ENCODE measurements at places on chromosomes 1 and 21. TPM values are rescaled to one million over a fixed set of nuclear protein-coding genes. Genes with fewer than 3 reads are reported as not detected.

Gene PPIAL4G
- not detected for total RNA-seq

Gene RORC
- total RNA-seq, result not detected

Gene CMPK1
- total RNA-seq, result 87.8 TPM

Gene SELL
- total RNA-seq, result 0.27 TPM

DNA sequence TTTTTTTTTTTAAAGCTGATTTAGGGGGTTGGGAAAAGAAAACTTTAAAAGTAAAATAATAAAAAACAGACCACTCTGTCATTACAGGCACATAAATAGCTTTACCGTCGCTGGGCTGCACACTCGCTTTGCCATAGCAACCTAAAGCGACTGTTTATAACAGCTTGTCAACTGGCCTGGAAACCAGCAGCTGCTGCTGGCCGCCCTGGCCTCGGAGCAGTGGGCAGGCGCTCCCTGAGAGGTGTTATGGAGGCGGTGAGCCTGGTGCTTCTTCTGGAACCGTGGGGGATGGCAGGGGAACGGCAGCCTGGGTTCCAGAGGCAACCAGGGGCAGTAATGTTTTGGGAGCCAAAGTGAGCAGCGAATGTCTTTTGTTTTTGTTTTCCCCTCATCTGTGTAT, 45.7 kb downstream of the ATP2B4 start:
- DNase-seq, result peak; percentile 67

DNA sequence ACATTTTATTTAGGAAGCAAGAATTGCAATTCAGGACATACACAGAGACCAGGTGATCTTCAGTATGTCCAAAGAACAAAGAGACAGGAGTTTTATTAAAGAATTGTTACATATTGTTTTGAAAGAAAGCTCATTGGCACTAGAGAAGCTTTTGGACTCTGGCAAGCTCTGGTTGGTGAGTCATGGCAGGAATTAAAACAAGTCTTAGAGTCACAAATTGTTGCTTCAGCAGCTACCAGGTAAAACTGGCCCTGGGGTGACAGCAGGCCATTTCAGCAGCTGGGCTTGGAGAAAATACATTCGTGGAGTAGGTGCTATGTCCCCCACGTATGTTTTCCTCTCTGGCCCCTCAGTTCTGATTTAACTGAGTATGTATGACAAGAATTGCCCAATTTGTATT, 58.8 kb downstream of the MAP3K21 start:
- no peak for DNase-seq

DNA sequence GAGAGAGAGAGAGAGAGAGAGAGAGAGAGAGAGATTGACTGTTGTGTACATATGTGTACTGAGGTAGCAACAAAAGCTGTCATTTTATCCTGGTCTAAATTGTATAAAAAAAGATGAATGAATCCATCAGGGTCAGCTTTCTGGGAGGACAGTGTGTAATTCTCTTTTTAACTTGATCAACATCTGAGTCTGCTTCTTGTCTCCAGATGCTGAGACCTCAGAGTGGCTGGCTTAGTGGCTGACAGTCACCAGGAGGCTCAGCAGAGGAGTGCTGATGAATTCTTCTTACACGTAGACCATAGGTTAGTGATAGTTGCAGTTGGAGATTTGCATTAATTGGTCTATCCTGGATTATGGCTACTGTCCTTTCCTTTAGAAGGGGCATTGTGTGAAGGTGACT, 28.5 kb upstream of the PLXNA2 start:
- DNase-seq, result no peak

- DNase-seq, result peak; percentile 92
Measured at GRCh38 chr1:202283379-202283844, 58.3 kb downstream of the UBE2T start.

- DNase-seq, result no peak
Measured at GRCh38 chr1:201734786-201735185, 94.2 kb upstream of the IPO9 start.

DNA sequence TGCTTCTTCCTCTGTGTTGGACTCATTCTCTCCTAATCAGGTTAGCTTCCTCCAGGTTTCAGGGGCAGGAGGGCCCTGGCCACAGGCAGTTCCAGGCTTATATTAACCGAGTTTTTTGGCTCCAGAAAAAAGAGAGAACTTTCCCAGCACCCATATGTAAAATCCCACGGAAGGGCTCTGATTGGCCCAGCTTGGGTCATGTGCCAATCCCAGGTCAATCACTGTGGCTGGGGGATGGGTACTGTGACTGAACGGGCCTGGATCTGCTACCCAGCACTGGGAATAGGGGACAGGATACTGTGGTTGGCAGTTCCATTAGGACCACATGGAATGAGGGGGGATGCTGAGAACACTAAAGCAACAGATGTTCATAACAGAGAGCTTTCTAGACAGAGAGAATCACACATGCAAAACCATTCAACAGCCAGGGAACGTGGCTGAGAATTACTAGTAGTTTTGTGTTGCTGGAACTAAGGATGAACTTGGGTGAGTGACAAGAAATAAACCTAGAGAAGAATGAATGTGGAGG, 51.1 kb upstream of the NEK2 start:
- no peak for DNase-seq

GRCh38 chr1:27031235-27032118, 18.8 kb upstream of the TENT5B start:
- peak; percentile 52 for DNase-seq

- DNase-seq, result no peak
Measured at GRCh38 chr1:59664166-59664565, 150.6 kb upstream of the HOOK1 start.

DNA sequence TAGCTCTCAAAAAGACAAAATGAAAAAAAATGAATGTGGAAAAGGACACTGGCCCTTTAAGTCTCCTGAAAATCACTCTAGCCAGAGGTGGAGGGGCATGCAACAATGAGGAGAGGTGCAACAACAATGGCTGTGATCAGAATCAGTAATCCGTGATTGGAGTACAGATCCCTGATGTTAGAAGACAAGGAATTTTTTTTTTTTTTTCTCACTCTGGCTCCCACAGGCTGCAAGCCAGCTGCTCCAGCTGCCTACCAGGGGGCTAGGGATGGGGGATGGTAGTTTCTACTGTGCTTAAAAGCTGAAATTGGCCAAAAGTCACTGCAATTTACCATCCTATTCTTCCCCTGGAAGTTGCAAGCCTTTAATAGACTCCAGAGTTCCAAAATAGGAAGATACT, 54.5 kb downstream of the STYXL2 start:
- no peak for DNase-seq

DNA sequence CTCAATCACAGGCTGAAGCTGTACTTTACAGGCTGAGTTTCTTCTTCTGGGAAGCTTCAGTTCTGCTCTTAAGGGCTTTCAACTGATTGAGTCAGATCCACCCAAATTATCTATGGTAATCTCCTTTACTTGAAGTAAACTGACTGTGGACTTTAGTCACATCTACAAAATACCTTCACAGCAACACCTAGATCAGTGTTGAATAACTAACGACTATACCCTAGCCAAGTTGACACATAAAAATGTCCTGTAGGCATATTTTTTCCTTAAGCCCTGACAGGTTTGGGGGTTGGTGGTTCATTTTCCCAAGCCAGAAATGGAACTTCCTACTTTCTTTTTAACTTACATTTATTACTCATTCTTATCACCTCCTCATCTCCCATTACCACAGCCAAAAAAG, 42.9 kb upstream of the PRKACB start:
- no peak for DNase-seq
